Common myeloid progenitor, CD34-positive (primary cell): ENCODE measurements at places on chromosomes 12 and 14.

- H3K4me1 ChIP-seq = peaks cover 21% of the 10 kb centered on the region
- no peak overlapping the region for H3K27ac ChIP-seq
- DNase-seq = no peak
- H3K4me3 ChIP-seq = no peak overlapping the region
- no peaks in the 10 kb centered on the region for H3K36me3 ChIP-seq
- no peaks in the 10 kb centered on the region for H3K27me3 ChIP-seq
Observed at GRCh38 chr14:68111853-68112270, 292.3 kb downstream of the RAD51B start.

DNA sequence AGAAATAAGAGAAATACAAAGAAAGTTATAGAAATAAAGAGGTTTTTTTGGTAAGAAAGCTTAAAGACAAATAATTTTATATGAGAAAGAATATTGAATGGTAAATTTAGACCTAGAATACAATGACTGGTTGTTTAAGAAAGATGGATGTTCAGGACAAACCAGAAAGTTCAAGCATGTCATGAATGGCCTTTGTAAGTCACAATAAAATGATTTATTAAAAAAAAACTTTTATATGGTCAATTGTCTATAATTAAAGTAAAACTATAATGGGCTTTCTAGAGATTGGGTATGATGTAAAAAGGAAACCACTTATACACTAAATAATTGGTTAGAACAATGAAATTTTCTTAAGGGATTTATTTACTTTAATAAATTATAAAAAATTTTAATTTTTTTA, 19.8 kb upstream of the CAPRIN2 start:
- H3K4me3 ChIP-seq = no peak overlapping the region
- no peaks in the 10 kb centered on the region for H3K4me1 ChIP-seq
- no peaks in the 10 kb centered on the region for H3K36me3 ChIP-seq
- no peak for DNase-seq

GRCh38 chr12:61563665-61564450, 696.3 kb upstream of the USP15 start:
- no peaks in the 10 kb centered on the region for H3K27me3 ChIP-seq
- H3K4me3 ChIP-seq = no peak overlapping the region
- no peak for DNase-seq
- H3K36me3 ChIP-seq = no peaks in the 10 kb centered on the region

- H3K27me3 ChIP-seq = peaks cover 13% of the 10 kb centered on the region
- H3K27ac ChIP-seq = no peak overlapping the region
- no peak overlapping the region for H3K4me3 ChIP-seq
- DNase-seq = no peak
- no peaks in the 10 kb centered on the region for H3K4me1 ChIP-seq
Observed at GRCh38 chr14:69530095-69530494, 44.6 kb downstream of the CCDC177 start.

- H3K4me3 ChIP-seq = no peak overlapping the region
- no peaks in the 10 kb centered on the region for H3K27me3 ChIP-seq
- DNase-seq = no peak
- no peaks in the 10 kb centered on the region for H3K4me1 ChIP-seq
Observed at GRCh38 chr14:75941030-75941429, 40.8 kb downstream of the TGFB3 start.

DNA sequence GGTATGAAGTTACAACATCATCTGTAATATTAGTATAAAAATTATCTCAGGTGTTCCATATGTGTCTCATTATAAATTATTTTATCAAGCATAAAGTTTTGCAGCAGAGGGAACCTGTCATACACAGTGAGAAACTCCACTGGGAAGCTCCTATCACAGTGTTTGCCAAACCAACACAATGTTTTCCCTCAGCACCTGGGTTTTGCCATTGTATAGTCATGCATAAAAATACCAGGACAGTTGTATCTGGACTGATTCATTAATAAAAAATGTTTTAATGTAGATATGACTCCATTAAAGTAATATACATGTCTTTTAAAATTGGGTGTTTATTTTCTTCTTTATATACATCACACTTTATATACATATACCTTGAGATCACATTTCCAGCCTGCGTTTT, 56.6 kb downstream of the METTL25 start:
- H3K4me3 ChIP-seq = no peak overlapping the region
- DNase-seq = no peak
- no peaks in the 10 kb centered on the region for H3K36me3 ChIP-seq
- H3K27me3 ChIP-seq = no peaks in the 10 kb centered on the region
- H3K4me1 ChIP-seq = no peaks in the 10 kb centered on the region

DNA sequence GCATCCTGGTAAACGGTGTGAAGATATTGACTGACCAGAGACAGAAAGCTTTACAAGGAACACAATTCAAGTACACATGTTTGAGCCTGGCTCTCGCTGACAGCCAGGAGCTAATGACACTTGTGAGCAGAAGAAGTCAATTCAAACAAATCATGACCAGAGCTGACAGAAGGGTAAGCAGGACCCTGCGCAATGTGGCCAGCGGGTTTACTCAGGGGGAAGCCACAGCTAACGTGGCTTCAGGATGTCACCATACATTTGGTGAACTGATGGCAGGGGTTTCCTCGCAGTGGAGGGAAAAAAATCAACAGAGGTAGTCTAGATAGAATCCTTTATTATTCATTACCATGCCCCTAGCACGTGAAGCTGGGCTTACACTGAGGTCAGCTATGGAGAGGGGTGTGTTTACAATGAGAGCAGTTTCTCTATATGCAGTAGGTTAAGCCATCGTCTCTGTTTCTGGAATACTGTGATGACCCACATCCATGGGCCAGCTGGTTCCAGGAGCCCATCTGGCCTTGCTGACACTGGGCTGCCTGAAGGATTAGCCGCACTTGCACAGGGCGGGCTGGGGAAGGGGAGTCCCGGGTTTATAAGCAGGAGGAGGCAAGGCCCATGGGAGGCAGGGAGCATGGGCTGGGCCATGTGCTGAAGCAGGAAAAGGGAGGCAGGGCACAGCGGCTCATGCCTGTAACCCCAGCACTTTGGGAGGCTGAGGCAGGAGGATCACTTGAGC, 198.2 kb upstream of the PRMT8 start:
- H3K4me1 ChIP-seq = no peaks in the 10 kb centered on the region
- no peaks in the 10 kb centered on the region for H3K36me3 ChIP-seq
- H3K27ac ChIP-seq = no peak overlapping the region
- peaks cover 45% of the 10 kb centered on the region for H3K27me3 ChIP-seq
